Activated CD4-positive, alpha-beta T cell treated with anti-CD3 and anti-CD28 coated beads for 48 hours (primary cell): ENCODE measurements at places on chromosomes 7 and 10.

GRCh38 chr7:127485482-127485881, 93.0 kb upstream of the ZNF800 start:
- DNase-seq: no peak

- no peak for DNase-seq
Measured at GRCh38 chr7:19290968-19291367, 145.7 kb upstream of the FERD3L start.

GRCh38 chr7:38773430-38773829, 135.6 kb downstream of the VPS41 start:
- DNase-seq: no peak

- peak; percentile 67 for DNase-seq
Measured at GRCh38 chr7:44884621-44885393, 523 bp downstream of the PURB start.

- no peak for DNase-seq
Measured at GRCh38 chr7:4758111-4758510, 17.3 kb upstream of the AP5Z1 start.

DNA sequence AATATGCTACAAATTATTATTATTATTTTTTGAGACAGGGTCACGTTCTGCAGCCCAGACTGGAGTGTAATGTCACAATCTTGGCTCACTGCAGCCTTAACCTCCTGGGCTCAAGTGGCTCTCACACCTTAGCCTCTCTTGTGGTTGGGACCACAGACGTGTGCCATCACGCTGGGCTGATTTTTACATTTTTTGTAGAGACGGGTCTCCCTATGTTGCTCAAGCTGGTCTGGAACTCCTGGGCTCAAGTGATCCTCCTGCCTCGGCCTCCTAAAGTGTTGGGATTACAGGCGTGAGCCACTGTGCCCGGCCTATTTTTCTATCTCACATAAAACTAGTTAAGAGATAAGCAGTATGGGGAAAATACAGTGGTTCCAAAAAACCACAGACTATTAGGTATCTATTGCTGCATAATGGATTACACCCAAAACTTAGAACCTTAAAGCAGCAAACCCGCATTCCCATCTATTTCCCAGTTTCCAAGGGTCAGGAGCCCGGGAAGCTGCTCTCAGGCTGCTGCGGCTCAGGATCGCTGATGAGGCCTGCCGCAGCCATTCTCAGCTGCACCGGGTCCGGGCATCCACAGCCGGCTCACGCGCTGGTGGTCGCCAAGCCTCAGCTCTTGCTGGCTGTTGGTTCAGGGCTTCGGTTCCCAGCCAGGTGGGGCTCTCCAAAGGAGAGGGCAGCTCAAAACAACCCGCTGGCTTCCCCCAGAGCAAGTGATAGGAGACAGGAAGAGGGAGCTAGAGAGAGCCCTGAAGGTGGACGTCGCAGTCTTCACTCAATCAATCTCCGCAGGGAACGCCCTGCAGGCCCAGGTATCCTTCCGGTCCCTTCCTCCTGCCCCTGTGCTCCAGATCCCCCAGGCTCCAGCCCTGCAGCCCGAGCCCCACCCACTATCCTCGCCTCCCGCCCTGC, 128.2 kb downstream of the UBE2H start:
- peak; percentile 51 for DNase-seq

- DNase-seq: no peak
Measured at GRCh38 chr7:99784007-99784406, at the start of gene CYP3A4. TSS of gene CYP3A4 (minus strand) at chr7:99784184. CDS start at chr7:99784081, 103 bp downstream.

DNA sequence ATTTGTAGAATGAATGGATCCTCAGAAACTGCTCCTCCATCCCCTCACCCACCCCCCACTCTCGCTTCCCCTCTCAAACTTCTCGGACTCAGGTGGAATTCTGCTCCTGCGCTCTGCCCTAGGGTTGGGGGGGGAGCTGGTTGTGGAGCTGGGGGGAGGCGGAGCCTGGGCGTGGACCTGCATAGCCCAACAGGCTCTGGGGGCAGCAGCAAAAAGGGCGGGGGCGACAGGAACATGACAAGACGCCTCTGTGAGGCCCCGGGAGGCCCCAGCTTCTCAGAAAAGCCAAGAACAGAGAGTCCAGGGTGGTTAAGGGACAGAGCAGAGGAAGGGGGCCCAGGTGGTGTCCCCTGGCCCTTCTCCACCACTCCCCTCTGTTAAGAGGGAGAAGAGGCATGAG, 3.5 kb downstream of the TSC22D4 start:
- no peak for DNase-seq

- no peak for DNase-seq
Measured at GRCh38 chr10:106826716-106827115, 337.8 kb downstream of the SORCS1 start.

DNA sequence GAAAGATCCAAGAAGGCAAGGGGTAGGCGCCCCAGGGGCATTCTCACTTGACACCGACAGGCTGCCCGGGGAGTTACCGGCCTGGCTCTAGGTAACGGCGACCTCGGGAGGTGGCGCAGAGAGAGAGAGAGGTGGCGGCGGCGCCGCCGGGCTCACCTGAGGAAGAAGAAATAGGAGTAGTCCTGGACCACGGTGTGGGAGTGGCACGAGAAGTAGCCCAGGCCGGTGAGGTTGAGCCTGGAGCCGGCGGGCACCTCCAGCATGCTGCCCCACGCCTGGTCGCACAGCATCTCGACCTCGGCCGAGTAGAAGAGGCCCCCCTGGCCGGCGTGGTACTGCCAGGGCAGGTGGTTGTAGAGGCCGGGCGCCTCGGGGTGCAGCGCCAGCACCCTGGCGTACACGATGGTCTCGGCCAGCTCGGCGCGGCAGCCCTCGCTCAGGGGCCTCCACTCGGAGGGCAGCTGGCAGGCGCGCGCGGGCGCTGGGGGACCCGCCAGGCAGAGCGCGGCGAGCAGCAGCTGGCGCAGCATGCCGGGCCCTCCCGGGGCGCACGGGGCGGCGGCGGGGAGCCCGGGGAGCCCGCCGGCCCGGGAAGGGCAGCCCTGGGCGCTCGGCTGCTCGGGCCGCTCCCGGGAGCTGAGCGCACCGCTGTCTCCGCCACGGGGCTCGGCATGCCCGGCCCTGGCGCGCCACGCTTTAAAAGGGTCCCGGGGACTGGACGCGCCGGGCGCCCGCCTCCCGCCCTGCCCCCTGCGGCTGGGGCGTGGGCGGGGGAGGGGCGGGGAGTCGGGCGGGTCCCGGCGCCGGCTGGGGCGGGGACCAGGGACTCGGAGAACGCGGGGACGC, at the start of gene CCDC3:
Gene CCDC3, minus strand, starts transcription at position 673 of the 846 bp plus-strand sequence. Its CDS starts 143 bp downstream, at position 530.
- peak; percentile 24 for DNase-seq

GRCh38 chr7:111362506-111363054, 199.7 kb downstream of the IMMP2L start:
- no peak for DNase-seq

DNA sequence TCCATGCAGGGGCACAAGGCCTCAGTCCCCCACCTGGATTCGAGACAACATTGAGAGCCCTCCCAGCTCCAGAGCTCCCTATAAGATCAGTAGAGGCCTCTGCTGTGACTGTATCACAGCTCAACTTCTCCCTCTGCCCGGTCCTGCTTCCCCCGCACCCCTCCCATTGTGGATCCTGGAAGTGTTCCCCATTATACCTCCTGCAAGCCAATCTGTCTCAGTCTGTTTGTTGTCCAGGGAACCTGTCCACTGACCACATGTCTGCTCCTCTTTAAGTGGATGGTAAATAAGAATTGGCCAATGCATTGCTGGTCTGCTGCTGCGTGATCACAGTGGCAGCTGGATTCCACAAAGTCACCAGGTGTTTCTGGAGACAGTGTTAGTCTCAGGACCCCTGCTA, 259.7 kb upstream of the HABP2 start:
- DNase-seq: no peak

DNA sequence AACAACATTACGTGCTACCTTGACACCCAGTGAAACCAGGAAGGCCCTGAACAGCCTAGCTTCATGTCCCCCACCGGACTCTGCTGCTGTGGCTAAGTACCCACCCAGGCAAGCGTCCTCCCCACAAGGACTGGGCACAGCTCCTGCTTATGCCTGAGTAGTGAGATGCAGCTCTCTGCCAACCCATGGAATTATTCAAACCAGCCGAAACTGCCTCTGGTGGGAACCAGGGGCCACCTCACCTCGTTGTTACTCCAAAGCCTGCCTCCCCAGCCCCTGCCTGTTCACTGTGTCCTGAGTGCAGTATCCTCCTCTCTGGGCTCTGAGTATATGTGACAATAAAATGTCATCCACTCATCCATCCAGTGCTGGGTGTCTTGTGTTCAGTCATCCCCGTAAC, 52.4 kb downstream of the CAMK2B start:
- DNase-seq: no peak

- DNase-seq: no peak
Measured at GRCh38 chr10:73898730-73899410, 12.1 kb upstream of the PLAU start.

- no peak for DNase-seq
Measured at GRCh38 chr7:98027342-98028033, 37.5 kb upstream of the OCM2 start.

- DNase-seq: peak; percentile 35
Measured at GRCh38 chr10:95290461-95291364, at the start of gene PDLIM1. TSS of gene PDLIM1 (minus strand) at chr10:95291003. CDS start at chr10:95290915, 88 bp downstream.

DNA sequence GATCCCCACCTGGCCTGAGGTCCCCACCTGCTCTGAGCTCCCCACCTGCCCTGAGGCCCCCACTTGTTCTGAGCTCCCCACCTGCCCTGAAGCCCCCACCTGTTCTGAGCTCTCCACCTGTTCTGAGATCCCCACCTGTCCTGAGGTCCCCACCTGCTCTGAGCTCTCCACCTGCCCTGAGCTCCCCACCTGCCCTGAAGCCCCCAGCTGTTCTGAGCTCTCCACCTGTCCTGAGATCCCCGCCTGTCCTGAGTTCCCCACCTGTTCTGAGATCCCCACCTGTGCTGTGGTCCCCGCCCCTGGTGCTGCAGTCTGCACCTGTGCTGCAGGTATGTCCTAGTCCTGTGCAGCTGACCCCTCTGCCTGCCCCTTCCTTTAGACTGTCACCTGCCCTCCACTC, 561.6 kb downstream of the TCERG1L start:
- DNase-seq: no peak

DNA sequence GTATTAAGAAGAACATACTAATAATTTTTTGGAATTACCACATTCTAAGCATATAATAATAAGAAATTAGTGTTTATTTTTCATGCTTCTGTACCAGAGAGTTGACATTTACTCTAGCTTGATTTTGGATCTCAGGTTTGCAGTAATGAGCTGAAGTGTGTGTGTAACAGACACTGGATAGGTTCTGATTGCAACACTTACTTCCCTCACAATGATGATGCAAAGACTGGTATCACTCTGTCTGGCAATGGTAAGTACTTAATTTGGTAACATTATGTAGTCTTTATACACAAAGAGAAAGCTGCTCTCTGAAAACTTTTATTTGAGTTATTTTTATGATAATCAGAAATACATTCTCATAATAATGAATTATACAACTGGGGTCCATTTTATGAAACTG, 54.1 kb downstream of the SRI start:
- no peak for DNase-seq
